Activated CD4-positive, alpha-beta T cell treated with anti-CD3 and anti-CD28 coated beads for 48 hours (primary cell): ENCODE measurements at places on chromosomes 6 and 20.

DNA sequence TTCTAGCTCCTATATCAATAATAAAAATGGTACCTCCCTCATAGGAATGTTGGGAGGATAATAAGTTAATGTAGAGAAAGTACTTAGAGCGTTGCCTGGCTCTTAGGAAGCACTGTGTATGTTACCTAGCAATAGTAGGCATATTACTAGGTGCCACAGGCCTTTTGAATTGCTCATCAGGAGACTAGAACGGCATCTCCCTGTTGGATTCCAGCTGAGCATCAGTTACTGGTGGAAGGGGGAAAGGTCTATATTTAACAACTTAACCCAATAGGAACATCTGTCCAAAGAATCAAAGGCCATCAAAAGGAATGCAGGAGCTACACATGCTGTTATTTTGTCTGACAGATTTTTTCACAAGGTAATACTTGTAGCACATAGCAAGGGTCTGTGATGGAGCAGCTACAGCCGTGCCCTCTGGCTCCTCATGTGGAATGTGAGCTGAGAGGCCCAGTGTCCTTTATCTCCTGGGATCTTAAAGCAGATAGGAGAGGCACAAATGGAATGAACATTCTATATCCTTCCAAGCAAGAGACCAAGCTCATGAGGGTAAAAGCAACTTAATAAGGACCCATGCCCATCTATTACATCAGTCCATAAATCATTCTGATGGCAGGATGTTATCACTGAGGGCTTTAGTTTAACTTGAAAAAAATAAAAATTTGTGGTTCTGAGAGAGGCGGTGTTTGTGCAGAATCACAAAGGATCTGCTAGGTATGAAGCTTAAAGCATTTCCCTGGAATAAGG, 184.9 kb upstream of the LAMP5 start:
- DNase-seq = no peak

GRCh38 chr6:156068881-156069280, 613.2 kb upstream of the NOX3 start:
- no peak for DNase-seq

DNA sequence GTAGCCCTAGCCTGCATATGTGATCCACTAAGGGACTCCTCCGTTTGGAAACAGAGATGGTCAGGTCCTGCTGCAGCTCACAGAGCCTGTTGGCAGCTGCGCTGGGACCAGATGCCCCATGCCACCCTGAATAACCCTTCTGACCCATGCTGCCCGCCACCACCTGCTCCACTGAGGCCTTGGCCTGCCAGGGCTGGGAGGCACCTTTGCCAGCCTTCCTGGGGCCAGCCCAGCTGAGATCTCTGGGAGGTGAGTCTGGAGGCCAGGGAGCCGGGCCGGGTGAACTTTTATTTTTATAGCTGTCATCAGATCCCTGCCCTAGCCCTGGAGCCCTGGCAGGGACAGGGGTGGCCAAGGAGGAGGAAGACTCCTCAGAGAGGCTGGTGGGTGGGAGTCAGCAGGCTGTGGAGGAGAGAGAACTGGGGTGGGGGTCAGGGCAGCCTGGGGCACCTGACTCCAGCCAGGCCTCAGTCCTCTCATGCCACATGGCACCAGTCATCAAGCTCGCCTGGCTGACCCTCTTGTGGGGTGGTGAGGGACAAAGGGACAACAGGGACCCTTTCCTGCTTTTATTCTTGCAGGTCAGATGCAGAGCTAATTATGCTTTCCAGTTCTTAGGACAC, 10.0 kb downstream of the CEBPB start:
- no peak for DNase-seq

DNA sequence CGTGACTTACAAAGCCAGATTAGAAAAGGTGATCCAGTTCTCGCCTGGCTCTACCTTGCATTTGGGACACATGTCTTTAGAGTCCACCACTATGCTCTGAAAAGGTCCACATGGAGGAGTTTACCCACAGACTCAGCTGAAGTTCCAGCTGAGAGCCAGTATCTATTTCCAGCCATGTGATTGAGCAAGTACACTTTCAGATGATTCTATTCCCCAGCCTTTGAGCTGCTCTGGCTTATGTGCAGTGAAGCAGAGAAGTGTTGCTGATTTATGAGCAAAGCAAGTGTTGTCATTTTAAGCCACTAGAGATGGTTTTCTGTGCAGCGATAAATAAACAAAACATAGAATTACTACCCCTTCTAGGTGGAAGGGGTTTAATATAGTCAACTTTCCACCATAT, 520.8 kb upstream of the RNF217 start:
- no peak for DNase-seq

- DNase-seq = no peak
Measured at GRCh38 chr20:32021091-32021490, 10.9 kb downstream of the CCM2L start.

DNA sequence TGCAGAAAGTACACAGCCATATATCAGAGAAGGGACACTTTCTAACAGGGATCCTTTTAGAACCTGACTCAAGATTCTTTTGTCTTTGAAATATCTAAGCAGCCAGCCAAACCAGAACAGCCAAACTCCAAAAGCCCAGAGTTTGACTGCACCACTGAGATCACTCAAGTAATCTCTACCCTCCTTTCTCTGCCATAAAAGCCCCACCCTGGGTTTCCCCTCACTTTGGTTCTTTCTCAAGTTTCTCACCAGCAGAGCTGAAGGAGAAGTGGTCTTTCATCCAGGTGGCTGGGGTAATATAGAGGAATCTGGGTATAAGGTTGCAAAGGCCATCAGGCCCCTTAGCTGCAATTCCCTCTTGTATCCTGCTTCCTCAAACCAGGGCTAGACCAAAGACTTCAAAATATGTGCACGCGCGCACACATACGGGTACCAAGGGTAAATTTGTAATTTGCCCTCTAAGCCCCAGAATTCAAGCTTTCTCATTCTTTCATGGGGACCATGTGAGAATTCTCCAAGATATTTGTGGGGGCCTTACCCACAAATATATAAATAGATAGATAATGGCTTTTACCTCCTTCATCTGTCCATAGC, 42.9 kb downstream of the GPX5 start:
- no peak for DNase-seq

DNA sequence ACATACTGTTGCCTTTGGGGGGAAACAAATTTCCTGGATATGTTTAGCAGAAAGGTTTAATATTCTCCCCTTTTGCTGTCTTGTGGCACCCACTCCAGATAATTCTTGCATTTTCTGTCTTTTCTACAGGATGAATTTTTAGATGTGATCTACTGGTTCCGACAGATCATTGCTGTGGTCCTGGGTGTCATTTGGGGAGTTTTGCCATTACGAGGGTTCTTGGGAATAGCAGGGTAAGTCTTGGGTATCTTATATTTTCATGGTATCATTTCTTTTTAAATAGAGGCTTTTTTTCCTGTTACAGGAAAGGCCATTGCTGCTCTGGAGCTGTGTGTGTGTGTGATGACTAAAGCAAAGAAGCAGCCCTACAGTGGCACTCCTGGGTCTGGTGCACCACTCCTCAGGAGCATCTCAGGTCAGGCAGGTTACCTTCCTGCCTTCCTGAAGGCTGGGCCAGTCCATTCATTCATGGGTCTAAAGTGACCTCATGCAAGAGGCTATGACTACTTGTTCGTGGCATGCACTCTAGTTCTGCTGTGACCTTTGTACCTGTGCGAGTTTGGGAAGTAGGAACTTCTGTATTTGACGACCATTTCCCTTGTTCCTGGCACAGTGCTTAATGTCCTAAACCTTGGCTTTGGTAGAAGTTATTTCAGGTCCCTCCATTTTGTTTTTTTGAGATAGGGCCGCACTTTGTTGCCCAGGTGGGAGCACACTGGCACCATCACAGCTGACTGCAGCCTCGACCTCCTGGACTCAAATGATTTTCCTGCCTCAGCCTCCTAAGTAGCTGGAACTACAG, 2.2 kb downstream of the RAB5IF start:
- DNase-seq = no peak

DNA sequence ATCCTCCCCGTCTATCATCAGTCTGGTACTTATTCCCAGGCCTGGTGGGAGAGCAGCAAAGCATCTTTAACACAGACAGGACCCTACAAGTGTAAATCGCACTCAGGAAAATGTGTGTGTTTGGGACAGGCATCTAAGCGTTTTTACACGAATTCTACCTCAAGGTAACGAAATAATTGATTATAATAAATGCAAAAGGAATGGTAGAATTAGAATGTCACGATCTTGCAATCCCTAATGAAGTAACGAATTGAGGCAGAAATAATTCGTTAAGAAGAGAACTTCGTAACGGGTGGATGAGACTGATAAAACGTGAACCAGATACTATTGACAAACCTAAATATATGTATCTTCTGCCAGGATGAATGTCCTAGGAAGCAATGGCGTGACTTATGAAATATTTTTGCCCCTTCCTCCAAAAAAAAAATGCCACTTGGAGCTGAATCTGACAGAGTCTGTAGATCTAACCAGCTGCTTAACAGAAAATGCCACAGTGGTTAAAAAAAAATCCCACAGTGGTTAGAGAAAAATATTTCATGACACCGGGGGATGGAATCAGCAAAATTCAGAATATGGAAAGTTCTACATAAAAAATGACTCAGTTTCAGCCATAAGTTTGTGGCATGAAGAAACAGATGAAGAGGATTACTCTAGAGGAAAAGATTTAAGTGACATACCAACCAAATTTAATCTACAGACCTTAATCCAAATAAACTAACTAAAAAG, 68.7 kb downstream of the F13A1 start:
- no peak for DNase-seq

GRCh38 chr6:161188547-161189465, 85.1 kb downstream of the AGPAT4 start:
- no peak for DNase-seq

DNA sequence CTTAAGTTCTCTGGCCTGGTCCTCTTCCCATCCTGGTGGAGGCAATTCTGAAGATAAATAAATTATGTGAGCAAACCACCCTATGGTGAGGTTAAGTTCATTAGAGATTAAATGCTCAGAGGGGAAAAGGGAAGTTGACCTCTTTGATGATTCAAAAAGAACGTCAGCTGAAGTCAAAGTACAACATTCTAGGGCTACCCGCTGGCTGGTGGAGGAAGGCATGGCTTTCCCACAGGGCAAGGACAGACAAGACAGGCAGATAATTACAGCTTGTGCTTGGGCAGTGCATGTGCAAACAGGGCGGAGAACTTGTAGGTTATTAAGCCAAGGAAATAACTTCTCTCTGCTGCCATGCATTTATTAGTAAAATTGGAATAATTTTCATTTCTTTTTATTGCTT, 91.0 kb upstream of the SLC24A3 start:
- DNase-seq = no peak

DNA sequence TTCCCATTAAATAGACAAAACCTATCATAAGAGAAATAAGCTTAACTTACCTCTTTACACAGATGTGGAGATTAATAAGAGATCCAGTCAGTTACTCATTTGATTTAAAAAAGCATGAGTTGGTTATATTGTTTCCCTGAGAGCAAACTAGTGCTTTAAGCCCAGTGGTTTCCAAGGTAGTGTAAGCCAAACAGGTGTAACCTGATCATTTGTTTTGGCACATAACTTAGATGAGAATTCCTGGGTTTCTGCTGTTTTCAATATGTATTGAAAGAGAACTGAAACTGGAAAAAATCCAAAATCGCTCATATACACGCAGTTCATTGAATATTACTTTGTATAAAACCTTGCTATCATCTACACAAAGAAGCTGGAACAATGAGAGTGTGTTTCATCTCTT, 30.5 kb upstream of the SMIM8 start:
- no peak for DNase-seq

GRCh38 chr20:35698298-35699126, 640 bp downstream of the NFS1 start:
- DNase-seq = no peak

DNA sequence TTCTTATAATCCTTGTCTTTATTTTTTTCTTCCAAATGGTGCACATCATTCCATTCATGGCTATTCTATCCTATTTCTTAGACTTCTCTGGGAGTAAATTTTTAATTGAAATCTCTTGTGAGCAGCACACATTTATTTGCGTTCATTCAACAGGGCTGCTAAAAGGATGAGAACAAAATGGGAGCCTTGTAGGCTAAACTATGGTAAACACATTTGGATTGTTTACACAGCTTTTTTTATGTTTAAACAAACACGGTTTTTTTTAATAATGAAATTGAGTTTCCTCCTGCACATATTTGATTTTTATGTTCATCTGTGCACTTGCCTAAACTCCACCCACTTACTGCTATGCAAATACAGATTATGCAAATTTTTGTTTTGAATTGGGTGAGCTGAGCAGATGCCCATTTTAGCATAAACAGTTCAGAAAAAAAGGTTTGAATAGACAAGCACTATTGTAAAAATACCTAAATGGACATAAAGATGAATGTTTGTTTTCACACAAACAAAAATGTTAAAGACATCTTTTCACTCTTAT, 92.0 kb downstream of the OLIG3 start:
- DNase-seq = no peak

- no peak for DNase-seq
Measured at GRCh38 chr20:60759651-60760050, 492.4 kb upstream of the CDH4 start.

DNA sequence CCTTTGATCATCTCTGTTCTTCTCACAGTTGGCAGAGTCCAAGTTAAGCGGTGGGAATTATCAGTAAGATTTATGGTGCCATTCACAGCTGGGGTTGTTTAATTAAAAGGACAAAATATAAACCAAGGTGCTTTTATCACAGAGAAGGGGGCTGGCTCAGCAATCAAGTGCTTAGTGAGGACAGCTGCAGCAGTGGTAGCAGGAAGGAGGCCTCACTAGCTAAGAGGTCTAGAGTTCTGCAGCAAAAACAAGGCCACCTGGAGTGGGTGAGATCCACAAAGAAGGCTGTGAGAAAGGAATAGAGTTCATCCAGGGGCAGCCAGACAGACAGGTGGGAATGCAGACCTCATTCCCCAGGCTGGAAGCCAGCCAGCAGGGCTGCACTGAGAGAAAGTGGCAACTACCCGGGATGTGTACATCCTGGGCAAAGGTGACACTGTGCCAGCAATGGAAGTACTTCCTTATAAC, 37.1 kb downstream of the PIGU start:
- DNase-seq = no peak

DNA sequence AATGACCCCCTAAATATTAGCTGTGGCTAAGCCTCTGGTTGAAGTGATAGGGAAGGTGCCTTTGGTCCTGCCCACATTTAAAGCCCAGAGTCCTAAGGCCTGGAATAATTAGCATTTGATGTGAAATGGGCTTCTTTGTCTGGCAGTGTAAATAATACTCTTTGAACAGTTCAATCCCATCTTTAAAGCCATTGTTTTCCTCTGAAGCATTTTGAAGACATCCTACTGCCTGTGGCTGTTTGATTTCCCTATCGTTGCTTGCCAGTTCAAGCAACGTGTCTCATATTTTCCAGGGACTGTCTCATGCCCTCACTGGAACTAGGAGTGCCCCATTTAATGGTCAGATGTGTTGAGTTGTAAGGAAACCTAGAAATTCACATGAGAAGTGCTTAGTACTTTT, 89.3 kb upstream of the BTN3A2 start:
- no peak for DNase-seq

DNA sequence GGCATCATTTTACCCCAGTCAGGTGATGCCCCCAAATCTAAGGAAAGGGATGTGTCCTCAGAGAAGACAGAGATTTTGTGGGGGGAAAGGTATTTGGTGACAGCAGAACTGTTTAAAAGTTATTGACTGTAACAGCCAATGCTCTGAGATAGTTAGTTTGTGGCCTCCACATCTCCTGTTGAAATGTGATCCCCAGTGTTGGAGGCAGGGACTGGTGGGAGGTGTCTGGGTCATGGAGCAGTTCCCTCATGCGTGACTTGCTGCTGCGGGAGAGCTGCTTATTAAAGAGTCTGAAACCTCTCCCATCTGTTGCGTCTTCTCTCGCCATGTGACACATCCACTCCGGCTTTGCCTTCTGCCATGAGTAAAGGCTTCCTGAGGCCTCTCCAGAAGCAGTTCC, 282.8 kb upstream of the FOXQ1 start:
- no peak for DNase-seq

- no peak for DNase-seq
Measured at GRCh38 chr20:31851240-31851955, 6.0 kb upstream of the FOXS1 start.
